ENCODE measurements at places on chromosomes 5 and 9. TPM values are rescaled to one million over a fixed set of nuclear protein-coding genes. Genes with fewer than 3 reads are reported as not detected.

PCDHA10 gene
- polyA plus RNA-seq: 0.34 TPM

SLC6A3 gene
- polyA plus RNA-seq: not detected

KCNV2 gene
- not detected for polyA plus RNA-seq

DNA sequence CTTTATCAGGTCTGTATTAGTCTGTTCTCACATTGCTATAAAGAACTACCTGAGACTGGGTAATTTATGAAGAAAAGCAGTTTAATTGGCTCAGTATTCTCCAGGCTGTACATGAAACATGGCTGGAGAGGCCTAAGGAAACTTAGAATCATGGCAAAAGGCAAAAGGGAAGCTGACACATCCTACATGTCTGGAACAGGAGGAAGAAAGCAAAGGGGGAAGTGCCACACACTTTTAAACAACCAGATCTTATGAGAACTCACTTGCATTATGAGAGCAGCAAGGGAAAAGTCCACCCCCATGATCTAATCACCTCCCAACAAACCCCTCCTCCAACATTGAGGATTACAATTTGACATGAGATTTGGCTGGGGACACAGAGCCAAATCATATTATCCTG lies 132.1 kb downstream of the PCSK1 start:
- DNase-seq: no peak

DNA sequence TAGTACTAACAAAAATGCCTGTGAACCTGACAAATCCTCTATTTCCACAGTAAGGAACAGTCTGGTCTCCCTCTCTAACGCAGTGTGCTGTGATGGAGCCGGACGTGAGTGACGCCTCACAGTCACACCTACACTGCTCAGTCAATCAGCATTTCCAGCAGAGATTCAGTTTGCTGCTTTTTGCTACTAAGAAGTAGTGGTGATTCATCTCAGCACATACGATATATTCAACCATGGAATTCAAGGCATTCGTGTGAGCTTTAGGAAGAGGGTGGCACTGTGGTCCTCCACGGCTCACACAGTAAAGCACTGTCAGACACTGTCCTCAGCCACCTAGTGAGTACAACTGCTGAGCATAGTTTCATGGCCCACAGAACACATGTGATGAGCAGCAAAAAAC lies 70.9 kb downstream of the SETX start:
- no peak for DNase-seq

GRCh38 chr5:144328980-144329379 lies 158.3 kb downstream of the KCTD16 start:
- DNase-seq: peak; percentile 27

DNA sequence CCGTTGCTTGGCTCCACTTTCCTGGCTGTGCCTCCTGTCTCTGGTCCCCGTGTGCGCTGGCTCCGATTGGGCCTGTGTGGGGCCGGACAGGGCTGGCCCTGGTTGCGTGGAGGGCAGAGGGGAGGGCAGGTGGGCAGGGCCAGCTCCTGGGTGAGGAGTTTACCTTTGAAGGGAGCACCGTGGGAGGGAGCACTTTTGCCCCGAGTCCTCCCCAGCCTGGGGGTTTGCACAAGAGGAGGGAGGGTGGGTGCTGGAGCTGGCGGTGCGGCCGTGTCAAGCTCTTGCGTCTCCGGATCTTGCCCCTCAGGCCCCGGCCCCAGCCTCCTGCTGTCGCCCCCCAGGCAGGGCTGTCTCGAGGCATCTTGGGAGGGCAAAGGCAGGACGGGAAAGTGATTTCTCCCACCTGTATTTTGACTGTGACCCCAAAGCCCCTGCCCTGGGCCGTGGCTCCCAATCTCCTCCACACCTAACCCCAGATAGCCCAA lies 48.3 kb upstream of the EXOC3 start:
- no peak for DNase-seq

DNA sequence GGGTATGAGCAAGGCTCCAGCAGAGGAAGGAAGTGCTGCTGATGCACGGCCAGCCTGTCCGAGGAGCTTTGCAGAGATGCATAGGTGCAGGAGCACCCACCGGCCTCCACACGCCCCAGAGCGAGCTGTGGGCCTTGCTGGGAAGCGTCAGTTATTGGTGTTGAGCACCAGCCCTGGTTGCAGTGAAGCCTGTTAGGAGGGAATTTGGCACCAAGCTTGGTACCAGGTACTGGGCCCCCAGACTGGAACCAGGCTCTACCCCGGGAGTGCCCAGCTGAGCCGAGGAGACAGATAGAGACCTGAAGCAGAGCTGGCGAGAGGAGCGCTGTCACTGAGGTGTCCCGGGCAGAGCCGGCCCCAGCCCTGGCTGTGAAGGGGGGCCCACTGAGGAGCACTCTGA lies 5.2 kb downstream of the TCF7 start:
- no peak for DNase-seq

DNA sequence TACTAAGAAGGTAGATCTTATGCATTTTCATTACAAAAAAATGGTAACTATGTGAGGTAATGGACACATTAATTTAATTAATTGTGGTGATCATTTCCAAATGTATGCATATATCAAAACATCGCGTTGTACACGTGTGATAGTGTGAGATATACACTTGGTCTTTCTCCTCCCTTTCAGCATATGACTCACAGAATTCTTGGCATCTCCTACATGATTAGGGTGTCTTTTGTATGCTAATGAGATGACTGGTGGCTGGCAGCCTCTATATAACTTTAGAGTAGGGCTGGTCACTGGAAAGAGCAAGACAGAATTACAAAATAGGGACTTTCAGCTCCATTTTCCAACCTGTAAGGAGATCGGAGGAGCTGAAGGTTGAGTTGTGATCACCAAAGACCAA lies 1167.6 kb downstream of the CDH12 start:
- no peak for DNase-seq

GRCh38 chr5:24547132-24547531 lies 97.6 kb downstream of the CDH10 start:
- no peak for DNase-seq

- no peak for DNase-seq
Measured at GRCh38 chr5:133751421-133751820, 139.1 kb upstream of the FSTL4 start.

DNA sequence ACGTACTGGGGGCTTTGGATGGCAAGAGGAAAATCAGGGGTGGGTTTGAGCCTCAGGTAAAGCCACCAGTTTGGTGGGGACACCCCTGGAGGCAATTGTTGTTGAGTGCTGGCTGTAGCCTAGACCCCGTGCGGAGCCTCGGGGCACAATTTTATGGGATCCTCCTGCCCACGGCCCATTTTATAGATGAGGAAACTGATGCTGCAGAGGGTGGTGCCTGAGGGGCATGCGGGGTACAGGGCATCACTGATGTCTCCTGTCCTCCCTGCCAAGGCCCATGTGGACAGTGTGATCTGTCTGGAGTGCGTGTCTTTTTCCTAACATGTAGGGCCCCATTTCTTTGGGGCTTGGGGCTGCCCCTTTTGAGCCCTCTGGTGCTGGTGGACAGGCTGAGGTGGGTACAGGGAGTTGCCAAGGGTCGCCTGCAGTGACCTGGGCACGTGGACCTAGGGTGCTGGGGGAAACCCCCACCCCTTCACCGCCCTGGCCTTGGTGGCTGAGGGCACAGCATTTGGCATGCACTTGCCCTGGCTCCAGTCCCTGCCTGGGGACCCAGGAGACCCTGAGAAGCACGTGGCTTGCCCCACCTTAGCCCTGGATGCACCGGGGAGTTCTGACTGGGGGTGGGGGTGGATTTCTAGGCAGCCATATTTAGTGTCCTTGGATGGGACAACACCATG lies 22.1 kb downstream of the WNK2 start:
- peak; percentile 53 for DNase-seq

GRCh38 chr5:72468606-72469005 lies 38.6 kb downstream of the ZNF366 start:
- DNase-seq: no peak

All from pancreas (tissue), 10 donors.